ENCODE measurements at places on chromosomes 2 and 18.

GRCh38 chr18:59229701-59230443 lies 9.9 kb downstream of the GRP start:
- DNase-seq = no peak

DNA sequence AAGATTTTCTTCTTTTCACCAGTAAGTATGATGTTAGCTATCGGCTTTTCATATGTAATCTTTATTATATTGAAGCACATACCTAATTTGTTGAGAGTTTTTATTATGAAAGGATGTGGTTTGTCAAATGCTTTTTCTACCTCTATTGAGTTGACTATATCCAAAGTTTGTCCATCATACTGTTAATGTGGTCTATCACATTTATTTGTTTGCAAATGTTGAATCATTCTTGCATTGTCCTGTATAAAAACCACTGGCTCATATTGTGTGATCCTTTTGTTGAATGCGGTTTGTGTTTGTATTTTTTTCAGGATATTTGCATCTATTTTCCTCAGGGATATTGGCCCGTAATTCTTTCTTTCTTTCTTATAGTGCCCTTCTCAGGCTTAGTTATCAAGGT lies 675.5 kb downstream of the NUP35 start:
- no peak for DNase-seq

- DNase-seq = no peak
Observed at GRCh38 chr18:55115606-55116005, 156.3 kb upstream of the CCDC68 start.

- DNase-seq = no peak
Observed at GRCh38 chr2:58598171-58598570, 357.0 kb upstream of the FANCL start.

- no peak for DNase-seq
Observed at GRCh38 chr2:77920838-77921366, 398.7 kb upstream of the LRRTM4 start.

DNA sequence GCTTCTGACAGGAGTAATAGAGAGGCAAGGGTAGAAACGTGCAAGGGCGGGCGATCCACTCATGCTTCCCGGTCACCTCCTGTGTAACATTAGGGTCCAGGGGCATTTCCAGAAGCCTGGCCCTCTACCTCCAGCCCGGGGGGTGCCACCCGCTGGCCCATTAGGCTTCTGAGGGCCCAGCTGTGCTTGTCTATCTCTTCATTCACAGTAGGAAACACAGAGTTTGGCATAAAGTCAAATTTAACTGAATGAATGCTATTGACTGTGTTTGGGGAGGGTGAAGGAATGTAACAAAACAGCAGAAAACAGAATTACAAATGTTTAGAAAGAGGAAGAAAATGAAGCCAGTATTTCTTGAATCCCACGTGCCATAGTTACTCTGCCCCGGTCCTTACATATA lies 112.4 kb upstream of the SLC66A3 start:
- no peak for DNase-seq

GRCh38 chr2:59677158-59677557 lies 876.3 kb downstream of the BCL11A start:
- no peak for DNase-seq

- no peak for DNase-seq
Observed at GRCh38 chr2:71692621-71693277, 239.4 kb downstream of the DYSF start.

DNA sequence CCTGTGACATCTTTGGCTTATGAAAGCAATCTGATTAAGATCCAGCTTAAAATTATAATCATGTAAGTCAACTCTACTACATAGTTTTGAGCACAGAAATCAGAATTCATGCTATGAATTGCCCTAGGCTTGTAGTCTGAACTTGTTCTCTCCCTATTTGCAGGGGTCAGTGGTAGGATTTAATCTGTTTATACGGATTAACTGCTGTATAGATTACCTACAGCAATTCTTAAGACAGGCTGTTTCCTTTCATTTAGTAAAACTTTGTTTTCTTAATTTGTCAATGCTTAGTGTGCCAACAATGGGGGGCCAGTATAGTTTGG lies 287.9 kb downstream of the PDE11A start:
- DNase-seq = no peak

- no peak for DNase-seq
Observed at GRCh38 chr2:174965992-174966744, 39.0 kb downstream of the CHN1 start.

DNA sequence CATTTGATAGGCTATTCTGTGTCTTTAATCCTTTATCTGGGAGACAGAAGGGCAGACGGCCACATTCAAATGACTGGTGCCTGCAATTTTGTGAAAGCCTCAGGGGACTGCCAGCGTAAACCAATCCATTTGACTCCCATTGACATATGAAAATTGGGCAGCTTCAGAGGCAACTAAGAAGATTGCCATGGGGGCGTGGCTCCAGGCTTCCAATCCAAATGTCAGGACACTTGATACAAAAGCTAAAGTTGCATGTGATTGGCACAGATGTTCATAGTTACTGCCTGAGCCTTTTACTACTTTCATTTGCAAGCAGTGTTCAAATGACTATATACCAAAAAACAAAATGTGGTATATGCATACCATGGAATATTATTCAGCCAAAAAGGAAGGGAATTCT lies 42.0 kb downstream of the SPC25 start:
- no peak for DNase-seq

GRCh38 chr2:191688934-191689695 lies 11.2 kb downstream of the NABP1 start:
- no peak for DNase-seq

GRCh38 chr2:235462415-235462790 lies 31.4 kb upstream of the AGAP1 start:
- DNase-seq = no peak

GRCh38 chr2:128638341-128639119 lies 319.9 kb upstream of the HS6ST1 start:
- DNase-seq = no peak

DNA sequence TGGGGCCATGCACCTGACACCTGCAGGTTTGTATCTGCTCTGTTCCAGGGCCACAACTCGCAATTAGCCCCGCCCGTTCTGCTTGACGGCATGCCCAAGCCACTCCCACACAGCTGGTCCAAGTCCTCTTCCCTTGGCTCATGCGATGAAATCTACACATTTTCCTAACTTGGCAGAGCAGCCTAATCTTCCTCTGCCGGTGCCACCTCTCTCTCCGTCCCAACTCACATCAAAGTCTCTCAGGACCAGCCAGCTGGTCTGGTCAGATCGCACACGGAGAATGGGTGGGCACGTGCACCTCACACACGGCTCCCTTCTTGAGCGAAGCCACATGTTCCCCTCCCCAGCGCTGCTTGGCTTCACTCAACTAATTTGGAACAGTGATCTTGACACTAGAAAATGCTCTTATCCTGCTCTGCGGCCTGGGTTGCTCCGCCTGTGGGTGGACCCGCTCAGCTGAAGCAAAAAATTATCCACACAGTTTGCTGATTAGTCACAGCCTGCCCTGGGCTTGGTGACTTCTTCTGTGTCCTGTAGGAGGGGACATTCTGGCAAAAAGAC lies 176.7 kb downstream of the NRP2 start:
- no peak for DNase-seq

- DNase-seq = no peak
Observed at GRCh38 chr18:75132098-75132870, 76.7 kb downstream of the PTGR3 start.

- no peak for DNase-seq
Observed at GRCh38 chr18:55430026-55430425, 158.0 kb downstream of the TCF4 start.

DNA sequence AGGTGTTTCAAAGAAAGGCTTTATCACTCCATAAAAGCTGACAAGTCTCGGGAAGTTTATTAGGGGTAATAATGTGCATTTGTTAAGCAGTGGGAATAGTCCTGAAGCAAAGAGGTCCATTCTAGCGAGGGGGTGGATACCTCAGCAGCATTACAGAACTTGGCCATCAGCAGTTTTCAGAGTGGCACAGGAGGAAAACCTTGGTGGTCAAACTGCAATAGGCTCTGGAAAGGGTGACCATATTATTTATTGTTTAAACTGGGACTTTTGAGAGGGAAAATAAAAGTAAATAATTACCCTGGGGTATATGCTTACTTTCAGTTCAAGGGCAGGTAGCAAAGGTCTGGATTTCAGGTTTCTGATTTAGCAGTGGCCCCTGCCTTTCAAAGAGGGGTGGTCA lies 115.5 kb upstream of the KLHL14 start:
- DNase-seq = no peak

GRCh38 chr2:66439812-66440542 lies 5.1 kb downstream of the MEIS1 start:
- no peak for DNase-seq

- DNase-seq = no peak
Observed at GRCh38 chr18:71237641-71238040, 948.8 kb downstream of the SOCS6 start.

DNA sequence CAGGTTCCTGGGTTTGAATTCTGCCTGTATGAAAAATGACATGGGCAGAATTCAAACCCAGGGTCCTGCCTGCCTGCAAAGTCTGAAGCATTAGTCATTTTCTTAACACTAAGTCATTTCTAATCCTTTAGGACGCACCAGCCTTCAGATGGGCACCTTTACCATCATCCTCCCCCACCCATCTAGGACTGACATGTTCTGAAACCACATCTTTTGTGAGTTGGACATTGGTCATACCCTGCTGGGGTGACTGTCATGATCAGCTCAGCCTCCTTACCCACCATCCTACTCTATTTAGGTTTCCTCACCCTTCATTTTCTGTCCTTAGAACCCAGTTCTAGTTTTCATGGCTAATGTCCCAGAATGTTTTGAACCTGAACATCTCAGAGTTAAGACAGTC lies 104.9 kb downstream of the TRIB2 start:
- DNase-seq = no peak

GRCh38 chr2:68537011-68537410 lies 69.6 kb downstream of the APLF start:
- DNase-seq = no peak

- DNase-seq = no peak
Observed at GRCh38 chr2:212990697-212991096, 160.7 kb downstream of the IKZF2 start.

GRCh38 chr2:233532971-233533370 lies 33.6 kb downstream of the USP40 start:
- DNase-seq = no peak

DNA sequence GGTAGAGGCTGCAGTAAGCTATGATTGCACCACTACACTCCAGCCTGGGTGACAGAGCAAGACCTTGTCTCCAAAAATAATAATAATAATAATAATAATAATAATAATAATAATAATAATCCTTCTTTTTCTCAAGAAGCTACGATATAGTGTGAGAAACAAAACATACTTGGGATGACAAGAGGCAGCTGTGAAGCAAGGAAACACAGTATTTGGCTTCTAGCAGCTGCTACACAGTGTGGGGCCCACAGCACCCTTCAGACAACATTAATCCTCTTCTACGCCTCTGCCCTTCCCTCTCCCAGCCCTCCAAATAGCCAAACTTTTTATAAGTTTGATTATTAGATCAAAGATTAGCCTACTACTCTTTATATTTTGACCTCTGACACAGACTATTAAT lies 62.2 kb downstream of the MYOM1 start:
- no peak for DNase-seq

DNA sequence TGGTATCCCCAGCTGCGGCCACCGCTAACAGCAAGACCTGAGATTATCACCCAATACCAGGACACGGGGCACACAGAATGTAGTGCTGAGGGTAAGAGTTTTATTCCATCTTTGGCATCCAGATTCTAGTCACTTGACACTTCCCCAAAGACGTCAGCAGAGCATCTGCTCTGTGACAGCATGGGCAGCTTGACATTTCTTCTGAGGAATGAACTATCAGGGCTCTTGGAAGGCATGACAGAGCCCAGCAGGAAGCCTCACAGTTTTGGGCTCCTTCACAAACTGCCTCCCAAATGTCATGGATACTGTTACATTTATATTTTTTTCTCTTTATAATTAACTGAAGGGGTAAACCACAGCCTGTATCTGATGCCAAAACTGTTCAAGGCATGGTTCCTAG lies 1010.7 kb downstream of the TDRD15 start:
- DNase-seq = no peak

DNA sequence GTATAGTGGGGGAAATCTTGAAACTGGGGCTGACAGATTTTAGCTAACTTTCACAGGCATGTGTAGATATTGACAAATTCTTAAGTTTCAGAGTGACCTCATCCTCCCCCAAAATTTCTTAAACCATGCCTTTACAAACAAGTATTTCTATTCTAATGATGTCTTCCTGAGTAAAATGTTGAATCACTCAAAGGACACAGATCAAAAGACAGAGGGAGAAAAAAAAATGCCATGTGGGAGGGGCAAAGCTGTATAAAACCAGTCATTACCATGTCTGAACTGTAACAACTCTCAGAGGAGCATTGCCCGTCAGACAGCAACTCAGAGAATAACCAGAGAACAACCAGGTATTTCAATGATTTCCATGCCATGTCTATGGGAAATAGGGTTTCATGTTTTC lies at the start of gene SERPINB2:
Gene SERPINB2, plus strand, starts transcription at position 282 of the 400 bp plus-strand sequence. CDS start 3,740 bp downstream, outside the sequence.
- DNase-seq = no peak
